ENCODE measurements at places on chromosomes 13 and 19.
A peak's percentile ranks its signal among the peaks of the same experiment; 100 is the strongest.

- no peak for DNase-seq
Observed at GRCh38 chr19:56988299-56988698, 131.5 kb upstream of the USP29 start.

DNA sequence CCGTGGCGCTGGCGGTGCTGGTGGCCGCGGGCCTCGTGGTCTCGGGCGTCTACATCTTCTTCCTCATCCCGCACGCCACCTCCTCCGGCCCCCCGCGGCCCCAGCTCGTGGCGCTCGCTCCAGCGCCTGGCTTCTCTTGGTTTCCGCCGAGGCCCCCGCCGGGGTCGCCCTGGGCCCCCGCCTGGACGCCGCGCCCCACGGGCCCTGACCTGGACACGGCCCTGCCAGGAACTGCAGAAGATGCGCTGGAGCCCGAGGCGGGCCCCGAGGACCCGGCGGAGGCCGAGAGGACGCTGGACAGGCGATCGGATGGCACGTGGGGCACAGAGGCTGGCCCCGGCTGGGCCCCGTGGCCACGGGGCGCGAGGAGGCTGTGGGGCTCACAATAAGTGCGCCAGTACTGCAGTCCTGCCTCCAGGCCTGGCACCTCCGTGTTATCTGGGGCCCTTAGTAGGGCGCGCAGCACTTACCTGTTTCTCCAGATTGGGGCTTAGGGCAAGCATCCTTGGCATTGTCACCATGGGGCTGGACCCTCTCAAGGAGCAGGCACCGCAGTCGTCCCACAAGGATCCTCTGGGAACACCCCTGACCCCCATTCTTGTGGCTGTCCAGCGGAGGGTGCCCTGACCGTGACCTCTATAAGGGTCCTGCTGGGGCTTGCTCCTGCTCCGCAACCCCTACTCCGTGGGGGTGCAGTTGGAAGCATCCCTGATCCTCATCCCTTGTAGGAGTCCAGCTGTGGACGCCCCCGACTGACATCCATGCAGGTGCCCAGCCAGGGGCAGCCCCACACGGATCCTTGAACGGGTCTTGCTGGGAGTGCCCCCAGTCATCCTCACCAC lies 1.5 kb downstream of the RNF225 start:
- DNase-seq, result no peak

GRCh38 chr13:66967811-66968597 lies 262.1 kb downstream of the PCDH9 start:
- DNase-seq, result no peak

GRCh38 chr19:11693505-11694499 lies 44.9 kb downstream of the ZNF823 start:
- no peak for DNase-seq

GRCh38 chr13:58476206-58476918 lies 844.8 kb downstream of the PCDH17 start:
- no peak for DNase-seq

GRCh38 chr13:96172066-96172465 lies 82.2 kb downstream of the HS6ST3 start:
- no peak for DNase-seq

- no peak for DNase-seq
Observed at GRCh38 chr13:77494226-77494625, 41.3 kb upstream of the SCEL start.

DNA sequence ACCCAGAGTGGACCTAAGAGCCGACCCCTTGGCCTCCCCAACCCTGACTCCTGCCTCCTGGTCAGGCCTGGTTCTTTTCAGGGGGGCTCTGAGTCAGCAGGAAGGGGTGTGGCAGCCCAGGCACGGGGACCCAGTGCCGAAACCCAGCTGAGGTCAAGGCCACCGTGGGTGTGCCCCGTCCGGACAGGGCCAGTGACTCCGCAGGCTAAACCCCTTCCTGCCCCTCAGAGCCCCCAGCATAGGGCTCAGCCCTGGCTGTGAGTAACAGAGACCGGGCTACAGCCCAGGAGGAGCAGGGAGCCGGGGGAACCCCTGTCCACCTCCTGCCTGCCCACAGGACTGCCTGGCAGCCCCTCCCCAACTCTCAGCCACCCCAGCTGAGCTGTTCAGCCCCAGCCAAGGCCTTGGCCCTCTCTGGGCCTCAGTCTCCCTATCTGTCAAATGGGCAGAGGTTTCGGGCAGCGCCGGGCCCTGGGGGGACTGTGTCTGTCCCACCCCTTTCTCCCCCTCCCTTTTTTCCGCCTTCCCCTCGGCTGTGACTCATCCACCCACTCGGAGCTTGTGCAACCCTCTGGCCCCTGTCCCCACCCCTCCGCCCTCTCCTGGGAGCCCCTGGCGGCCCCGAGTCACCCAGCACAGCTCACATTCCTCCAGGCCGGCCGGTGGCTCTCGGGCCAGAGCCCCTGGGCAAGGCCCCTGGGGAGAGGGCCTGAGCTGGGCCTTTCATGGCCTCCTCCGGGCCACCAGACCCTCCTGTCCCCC lies 8.6 kb downstream of the ZBTB7A start:
- peak; percentile 54 for DNase-seq

GRCh38 chr19:428149-428548 lies 19.2 kb upstream of the C2CD4C start:
- no peak for DNase-seq

DNA sequence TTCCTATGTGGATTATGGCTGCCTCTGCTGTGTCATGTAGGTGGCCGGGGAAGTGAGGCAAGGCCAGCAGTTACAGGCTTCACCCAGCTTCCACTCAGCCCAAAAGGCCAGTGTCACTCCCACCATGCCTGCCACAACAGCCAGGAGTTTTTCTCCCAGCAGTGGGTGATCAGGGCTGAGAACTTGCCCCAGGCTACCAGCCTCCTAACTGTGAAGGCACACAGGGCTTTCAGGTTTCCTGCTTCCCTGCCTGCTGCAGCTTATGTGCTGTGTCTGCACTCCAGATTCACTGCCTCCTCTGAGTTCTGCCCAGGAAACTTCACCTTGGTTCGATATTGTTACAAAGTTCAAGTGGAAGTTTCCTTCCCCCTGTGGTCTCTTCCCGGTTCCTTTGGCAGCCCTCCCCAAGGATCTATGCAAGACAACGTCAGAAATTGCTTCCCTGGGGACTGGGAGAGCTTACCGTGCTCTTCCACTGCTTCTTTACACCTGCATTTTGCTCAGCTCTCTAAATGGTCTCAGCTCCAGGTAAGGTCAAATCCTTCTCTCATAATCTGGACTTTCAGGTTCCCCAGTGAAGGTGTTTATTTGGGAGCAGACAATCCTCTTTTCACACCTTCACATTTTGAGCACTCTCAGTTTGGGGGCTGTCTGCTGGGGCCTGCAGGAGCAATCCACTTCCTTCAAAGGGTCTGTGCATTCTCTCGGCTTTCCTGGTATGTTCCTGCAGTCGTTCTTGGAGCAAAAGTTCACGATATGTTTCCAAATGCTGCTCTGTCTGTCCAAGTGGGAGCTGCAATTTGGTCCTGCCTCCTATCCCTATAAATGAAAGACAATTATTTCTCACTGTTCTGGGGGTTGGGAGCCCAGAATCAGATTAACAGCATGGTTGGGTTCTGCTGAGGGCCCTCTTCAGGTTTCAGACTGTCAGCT lies 1730.1 kb upstream of the PRR20A start:
- no peak for DNase-seq

GRCh38 chr13:99258210-99258860 lies at the start of gene GPR18:
TSS of gene GPR18 (minus strand) at chr13:99258379. CDS start at chr13:99255872, 2,507 bp downstream.
- DNase-seq, result no peak

DNA sequence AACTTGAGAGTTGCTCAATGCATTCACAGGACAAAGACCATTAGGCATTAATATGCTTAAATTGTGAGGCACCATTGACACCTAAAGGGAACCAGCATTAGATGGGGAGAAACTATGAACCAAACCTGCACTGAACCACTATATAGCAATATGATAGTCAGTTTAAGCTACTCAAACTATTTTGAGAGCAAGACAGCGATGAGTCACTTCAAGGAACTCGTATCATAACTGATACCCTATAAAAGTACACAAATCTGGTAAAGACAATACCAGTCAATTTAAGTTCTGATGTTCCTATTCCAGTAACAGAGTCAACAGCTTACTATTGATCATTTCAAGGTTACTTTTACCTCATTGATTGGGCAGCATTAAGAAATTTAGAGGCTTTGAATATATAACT lies 151.3 kb upstream of the ATXN8OS start:
- no peak for DNase-seq

DNA sequence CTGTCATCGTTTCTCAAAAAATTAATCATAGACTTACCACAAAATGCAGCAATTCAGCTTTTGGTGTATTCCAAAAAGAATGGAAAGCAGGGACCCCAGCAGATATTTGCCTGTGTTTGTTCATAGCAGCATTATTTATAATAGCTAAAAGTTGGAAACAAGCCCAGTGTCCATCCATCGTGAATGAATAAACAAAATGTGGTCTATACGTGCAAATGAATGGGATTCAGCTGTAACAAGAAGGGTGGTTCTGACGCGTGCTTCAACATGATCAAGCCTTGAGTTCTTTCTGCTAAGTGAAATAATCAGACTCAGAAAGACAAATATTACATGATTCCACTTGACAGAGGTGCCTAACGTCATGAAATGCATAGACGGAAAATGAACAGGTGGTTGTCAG lies 36.4 kb downstream of the PSG11 start:
- no peak for DNase-seq

All from stimulated activated CD4-positive, alpha-beta T cell treated with anti-CD3 and anti-CD28 coated beads, Interleukin-12 subunit alpha, Interleukin-12 subunit beta, amount 100 ng/mL, for 4 hours (primary cell).